ENCODE measurements at places on chromosomes 13 and 19.

- no peak for DNase-seq
These were observed 347.2 kb downstream of the ZNF536 start for GRCh38 chr19:30719189-30719998.

DNA sequence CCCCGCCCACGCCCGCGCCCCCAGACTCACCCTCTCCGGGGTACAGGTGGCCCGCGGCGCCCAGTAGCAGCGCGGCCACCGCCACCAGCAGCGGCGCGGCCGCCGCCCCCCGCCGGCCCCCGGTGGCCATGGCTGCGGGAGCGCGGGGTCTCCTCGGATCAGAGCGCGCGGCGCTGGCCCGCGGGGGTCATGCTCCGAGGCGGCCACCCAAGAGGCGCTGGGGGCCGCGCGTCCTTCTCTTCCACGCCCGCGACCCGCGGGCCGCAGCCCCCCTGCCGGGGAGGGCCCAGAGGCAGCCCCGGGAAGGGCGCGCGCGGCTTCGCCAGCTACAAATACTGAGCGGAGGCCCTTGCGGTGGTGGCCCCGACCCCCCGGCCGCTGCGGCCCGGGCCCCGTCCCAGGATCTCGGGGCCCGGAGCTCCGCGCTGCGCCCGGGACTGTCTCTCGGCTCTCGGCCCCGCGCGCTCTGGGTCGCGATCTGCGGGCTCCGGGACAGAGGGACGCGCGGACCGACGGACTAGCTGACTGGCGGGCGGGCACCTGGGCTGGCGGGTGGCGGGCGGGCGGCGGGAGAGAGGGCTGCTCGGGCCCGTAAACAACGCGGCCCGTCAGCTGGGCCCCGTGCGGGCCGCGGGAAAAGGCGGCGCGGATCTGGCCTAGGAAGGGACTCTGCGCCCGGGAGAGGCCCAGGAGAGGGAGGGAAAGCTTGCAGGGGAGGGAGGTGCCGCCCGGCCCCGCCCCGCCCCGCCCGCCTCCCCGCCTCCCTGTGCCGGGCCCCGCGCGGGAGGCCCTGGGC lies at the start of gene INSR:
Gene INSR (minus strand): TSS at position 653 of the 796 bp plus-strand sequence. CDS start 523 bp downstream, at position 130.
- DNase-seq, result peak; percentile 96

DNA sequence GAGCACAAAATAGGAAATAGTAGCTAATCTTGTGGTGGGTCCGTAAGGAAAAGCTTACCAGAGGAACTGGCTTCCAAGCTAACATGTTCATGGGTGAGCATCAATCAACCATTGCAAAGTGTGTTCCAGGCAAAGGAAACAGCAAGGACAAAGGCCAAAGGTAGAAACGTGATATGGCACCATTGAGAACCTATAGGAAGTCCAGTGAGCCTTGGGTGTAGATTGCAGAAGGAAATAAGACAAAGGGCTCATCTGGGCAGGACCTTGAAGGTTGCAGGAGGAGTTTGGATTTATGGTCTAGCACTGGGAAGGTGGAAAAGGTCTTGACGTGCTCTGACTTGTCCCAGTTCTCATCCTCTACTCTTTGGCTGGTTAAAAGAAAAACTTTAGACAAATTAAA lies 22.3 kb downstream of the CYP2B6 start:
- DNase-seq, result no peak

DNA sequence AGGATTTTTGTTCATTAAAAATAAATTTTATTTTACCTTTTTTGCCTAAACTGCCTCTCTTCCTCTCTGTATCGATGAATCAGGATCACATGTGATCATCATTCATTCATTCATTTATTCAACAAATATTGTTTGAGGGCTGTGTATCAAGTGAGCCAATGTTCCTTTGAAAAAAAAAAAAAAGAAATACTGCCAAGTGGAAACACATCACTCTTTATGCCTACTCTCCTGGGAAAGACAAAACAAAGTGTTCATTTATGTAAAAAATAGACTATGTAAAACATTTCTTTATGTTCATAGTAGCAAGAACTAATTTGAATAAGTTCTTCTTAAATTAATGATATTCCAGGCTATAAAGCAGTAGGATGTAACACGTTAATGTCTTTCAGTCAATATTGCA lies 233.1 kb downstream of the POSTN start:
- DNase-seq, result no peak

GRCh38 chr13:96252903-96253302 lies 163.0 kb downstream of the HS6ST3 start:
- DNase-seq, result no peak

- no peak for DNase-seq
These were observed 116.2 kb downstream of the OLFM4 start for GRCh38 chr13:53144826-53145225.

DNA sequence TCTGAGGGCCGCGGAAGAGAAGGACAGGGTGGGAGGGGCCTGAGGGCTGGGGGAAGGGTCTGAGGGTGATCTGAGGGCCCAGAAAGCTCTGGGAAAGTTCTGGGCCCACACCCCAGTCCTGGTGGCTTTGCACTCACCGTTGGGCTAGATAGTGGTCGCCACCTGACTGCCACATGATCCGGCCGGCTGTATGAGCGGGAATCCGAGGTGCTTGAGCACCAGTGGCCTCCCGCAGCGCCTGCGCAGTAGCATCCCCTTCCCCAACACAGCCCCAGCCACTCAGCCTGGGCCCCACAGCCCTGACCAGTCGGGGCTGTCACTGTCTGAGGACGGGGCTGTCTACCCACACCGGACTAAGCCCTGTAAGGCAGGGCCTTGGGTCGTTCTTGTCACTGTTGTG lies 15.0 kb downstream of the PRODH2 start:
- no peak for DNase-seq

- no peak for DNase-seq
These were observed 14.0 kb downstream of the KLK4 start for GRCh38 chr19:50897191-50897607.

- no peak for DNase-seq
These were observed 16.3 kb downstream of the ZNF714 start for GRCh38 chr19:21098291-21098690.

DNA sequence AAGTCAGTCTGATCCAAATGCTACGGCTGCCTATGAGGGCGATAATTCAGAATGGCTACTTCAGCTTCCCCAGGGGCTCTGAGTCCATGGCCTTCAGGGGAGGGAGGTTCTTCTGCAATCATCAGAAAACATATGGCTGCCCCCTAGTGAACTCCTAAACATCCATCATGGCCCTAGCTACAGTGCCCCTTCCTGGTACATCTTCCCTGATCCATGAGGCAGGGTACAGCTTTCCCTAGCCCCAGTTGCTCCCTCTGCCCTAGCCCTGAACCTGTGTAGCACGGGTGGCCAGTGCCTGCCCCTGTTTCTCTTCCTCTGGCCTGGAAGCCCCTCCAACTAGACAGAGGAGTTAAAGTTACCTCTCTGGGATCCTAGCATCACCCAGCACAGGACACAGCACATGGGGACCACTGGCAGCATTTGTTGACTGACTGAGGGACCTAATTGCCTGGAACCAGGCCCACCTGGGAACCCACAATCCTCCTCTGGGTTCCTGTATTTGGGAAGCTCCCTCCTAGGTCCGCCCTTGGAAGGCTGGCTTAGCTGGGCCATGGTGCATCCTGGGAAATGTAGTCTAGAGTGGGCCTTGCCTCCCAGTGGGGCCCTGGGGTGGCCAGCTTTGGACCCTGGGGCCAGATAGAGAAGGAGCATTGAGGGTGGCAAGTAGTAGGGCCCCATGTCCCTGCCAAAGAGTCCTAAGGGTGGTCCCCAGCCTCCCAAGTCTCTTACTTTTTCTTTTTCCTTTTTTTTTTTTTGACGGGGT lies 17.7 kb upstream of the SEMA6B start:
- DNase-seq, result no peak

- no peak for DNase-seq
These were observed 58.9 kb downstream of the ZAR1L start for GRCh38 chr13:32256243-32256642.

GRCh38 chr13:100356426-100356825 lies 232.2 kb downstream of the GGACT start:
- DNase-seq, result no peak

DNA sequence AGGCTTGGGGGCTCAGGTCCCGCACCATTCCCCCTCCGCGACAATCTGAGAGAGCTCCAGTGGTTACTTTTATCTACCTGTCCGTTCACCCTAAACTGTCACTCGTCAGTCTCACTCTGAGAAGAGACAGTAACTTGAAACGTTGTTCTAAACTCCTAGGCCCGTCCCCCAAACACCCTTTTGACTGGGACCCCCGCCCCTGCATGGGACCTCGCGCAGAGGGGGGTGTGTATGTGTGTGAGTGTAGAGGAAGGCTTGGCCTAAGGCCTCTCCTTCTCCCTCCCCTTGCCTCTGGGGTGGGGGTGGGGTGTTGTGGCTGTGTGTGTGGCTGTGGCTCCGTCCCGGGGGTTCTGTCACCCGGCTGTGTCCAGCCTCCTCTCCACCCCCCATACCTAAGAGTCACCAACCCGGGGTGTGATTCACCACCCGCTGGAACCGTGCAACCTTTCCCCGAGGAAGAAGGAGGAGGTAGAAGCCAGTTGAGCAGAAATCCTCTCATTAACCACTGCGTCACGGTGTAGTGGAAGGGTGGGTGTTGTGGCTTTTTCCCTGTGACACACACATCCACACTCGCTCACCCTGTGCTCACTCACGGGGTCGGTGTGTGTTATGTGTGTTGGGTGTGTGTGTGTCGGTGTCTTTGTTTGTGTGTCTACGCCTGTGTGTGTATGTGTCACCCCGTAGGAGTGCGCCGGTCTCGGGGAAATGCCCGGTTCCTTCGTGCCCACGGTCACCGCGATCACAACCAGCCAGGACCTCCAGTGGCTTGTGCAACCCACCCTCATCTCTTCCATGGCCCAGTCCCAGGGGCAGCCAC lies 2.4 kb downstream of the FOSB start:
- no peak for DNase-seq

GRCh38 chr13:38628554-38628953 lies 58.3 kb upstream of the FREM2 start:
- DNase-seq, result peak; percentile 4
